HT-29 (cell line): ENCODE measurements at places on chromosomes 13 and 19. TPM values are rescaled to one million over a fixed set of nuclear protein-coding genes. Genes with fewer than 3 reads are reported as not detected.

DNA sequence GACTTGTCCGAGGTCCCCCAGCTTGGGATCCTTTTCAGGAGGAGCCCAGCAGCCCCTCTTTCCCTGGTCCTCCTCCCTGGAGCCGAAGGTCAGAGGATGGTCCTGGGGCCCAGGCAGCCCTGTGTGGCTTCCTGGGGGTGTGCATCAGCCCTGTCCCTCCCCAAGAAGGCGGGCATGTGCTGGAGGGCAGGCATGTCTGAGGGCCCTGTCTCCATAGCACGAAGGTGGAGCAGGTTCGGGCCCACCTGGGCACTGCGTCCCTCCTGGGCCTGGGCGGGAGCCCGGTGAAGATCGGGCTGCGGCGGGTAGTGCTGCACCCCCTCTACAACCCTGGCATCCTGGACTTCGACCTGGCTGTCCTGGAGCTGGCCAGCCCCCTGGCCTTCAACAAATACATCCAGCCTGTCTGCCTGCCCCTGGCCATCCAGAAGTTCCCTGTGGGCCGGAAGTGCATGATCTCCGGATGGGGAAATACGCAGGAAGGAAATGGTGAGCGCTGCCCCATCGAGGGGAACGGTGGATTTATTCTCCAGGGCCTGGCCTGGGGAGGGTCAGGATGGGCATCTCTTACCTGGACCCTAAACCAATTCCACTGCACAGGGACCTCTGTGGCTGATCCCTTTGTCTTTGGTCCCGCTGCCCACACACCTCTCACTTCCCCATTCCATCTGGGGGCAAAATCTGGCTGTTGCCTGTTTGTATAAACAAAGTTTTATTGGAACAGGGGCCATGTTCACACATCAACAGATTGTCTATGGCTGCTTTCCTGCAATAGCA, 10.9 kb downstream of the TIMM13 start:
- DNase-seq: no peak

GRCh38 chr13:64369121-64369520, 2861.0 kb downstream of the PCDH9 start:
- no peak for DNase-seq

DNA sequence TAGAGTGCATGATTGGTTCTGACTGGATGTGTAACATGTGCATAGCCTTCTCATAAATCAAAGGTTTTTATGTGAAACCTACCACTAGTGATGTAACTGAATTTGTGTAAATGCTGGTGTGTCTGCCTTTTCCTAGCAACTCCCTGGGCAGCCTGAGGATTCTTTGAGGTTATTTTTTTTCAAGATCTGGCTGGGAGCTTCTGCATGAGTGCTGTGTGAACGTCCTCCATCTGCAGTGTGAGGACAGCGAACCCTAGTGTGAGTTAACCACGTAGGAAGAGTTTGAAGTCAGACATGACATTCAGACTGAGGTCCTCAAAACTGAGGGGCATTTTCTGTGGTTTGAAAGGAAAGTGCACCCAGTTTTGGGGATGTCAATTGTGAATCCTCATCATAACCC, 39.9 kb downstream of the DPRX start:
- no peak for DNase-seq

- DNase-seq: no peak
Measured at GRCh38 chr19:58557221-58558065, 968 bp downstream of the UBE2M start.

GRCh38 chr13:85665286-85665685, 133.9 kb downstream of the SLITRK6 start:
- no peak for DNase-seq

DNA sequence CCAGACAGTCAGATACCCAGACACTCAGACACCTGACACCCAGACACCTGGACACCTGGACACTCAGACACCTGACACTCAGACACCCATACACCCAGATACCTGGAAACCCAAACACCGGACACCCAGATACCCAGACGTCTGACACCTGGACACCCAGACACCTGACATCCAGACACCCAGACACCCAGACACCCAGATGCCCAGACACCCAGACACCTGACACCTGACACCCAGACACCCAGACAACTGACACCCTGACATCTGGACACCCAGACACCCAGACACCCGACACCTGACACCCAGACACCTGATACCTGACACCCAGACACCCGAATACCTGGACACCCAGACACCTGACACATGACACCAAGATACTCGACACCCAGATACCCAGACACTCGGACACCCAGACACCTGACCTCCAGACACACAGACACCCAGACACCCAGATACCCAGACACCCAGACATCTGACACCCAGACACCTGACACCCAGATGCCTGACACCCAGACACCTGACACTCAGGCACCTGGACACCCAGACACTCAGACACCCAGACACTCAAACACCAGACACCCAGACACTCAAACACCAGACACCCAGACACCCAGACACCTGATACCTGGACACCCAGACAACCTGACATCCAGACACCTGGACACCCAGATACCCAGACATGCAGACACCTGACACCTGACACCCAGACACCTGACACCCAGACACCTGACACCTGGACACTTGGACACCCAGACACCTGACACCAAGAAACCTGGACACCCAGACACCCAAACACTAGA, 19.1 kb downstream of the C19orf12 start:
- no peak for DNase-seq

- peak; percentile 91 for DNase-seq
Measured at GRCh38 chr13:57624565-57625435, 6.7 kb upstream of the PCDH17 start.

DNA sequence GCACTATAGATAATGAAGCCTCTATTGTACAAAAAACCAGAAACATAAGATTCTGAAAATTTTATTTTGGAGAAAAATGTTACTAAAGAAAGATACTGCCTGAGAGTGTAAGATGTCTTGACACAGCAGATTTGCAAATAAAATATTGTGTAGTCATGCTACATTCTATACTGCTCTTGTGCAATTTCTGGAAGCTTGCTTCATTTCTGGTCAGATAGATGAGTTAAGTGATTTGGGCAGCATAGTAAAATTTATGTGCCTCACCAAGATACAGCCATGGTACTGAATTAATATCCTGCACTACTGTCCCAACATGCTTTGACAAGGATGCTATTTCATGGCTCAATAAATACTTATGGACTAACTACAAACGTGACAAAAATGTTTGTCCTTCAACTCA, 55.1 kb upstream of the STARD13 start:
- no peak for DNase-seq

GRCh38 chr19:4474514-4475022, 2.5 kb downstream of the HDGFL2 start:
- DNase-seq: no peak

- DNase-seq: no peak
Measured at GRCh38 chr13:75452564-75452963, 29.4 kb downstream of the TBC1D4 start.

DNA sequence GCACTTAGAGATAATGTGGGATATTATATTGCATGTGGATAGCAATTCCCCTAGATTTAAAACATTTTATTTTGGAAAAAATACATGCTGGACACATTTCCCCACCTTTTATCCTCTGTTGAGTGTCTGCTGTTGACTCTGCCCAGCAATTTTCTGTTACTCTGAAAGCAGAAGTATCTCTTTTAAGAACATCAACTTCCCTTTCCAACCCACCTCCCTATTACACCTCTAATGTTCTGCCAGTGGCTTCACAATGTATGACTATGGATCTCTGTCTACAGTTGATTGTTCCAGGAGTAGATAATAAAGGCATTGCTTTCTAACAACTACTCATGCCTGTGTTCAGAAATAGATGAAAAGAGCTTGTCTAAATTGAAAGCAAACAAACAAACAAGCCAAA, 754.8 kb upstream of the SLITRK6 start:
- no peak for DNase-seq

DNA sequence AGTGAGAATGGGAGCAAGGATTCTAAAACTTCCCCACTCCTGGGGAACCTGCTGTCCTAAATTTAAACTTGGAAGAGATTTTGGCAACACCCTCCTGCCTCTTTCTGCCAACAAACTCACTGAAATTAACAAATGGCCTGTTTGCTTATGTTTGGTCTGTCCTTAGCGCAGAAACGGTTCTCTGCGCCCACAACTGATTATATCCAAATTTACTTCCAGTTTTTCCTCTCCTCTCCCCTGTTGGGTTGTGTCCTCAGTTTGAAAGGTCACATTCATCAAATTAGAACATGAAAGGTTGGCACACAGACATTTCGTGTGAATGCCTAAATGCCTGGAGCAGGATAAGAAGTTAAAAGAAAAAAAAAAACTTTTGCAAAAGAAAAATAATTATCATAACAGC, 56.4 kb upstream of the MRI1 start:
- DNase-seq: no peak

DNA sequence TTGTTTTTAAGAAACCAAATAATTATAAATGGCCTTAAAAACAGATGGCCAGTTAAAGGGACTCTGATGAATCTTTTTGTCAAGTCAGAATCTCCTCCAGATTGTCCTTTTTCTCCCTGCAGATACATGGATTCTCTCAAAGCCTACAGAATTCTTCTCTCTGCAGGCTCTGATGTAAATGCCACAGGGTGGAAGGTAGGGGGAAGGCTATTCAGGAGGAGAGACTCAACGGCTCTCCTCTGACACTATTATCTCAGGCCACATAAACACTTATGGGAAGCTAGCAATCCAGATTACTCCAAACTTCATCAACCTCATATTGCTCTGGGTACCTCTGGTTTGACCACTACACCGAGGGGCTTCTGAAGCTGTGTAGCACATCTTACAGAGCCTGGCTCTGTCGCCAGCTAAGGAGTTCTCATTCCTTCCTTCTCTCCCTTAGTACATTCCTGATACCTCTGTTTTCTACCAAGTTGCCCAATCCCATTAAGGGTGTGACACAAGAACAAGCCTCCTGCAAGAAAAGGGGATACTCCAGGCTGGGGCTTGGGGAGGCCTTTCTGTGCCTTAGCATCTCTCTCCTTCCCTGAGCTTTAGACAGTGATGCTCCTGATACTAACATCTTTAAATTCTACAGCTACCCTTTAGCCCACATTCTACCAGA, 14.9 kb downstream of the LCP1 start:
- no peak for DNase-seq

DNA sequence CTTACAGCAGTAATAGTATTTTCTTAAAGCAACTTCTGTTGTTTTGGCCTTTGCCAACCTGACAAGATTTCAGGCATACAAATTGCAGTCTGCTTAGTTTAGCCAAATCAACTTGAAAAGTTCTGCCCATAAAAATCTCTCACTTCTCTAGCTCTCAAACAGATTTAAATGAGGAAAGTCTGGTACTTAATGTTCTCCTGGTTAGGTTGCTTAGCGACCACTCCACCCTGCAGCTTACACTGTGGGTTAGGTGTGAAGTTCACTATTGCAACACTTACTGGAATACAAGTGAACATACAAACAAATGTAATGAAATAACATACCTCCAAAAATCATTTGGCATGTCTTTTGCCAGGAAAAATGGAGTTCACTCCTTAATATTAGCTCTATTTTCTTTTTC, 178.7 kb upstream of the PCDH9 start:
- DNase-seq: peak; percentile 62

DNA sequence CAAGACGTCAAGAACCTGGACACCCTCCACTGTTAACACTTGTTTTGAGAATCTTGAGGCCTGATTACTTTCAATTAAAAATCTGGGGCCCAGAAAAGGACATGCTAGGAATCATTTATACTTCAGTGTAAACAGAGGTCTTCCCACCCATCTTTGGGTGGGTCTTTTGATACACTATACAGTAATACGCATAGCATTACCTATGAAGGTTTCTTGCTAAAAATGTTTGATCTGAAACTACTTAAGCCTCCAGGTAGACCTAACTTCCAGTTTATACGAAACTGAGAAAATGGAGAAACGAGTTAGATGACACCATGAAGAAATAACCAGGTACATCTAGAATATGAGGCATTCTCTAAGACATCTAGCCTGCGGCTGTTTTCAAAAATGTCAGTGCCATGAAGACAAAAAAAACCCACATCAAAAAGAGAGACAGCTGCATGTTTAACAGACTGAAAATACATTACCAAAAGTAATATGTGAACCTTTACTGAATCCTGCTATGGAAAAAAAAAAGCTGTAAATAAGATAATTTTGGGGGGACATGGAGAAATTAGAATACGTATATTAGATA, 36.6 kb downstream of the TGDS start:
- no peak for DNase-seq

DNA sequence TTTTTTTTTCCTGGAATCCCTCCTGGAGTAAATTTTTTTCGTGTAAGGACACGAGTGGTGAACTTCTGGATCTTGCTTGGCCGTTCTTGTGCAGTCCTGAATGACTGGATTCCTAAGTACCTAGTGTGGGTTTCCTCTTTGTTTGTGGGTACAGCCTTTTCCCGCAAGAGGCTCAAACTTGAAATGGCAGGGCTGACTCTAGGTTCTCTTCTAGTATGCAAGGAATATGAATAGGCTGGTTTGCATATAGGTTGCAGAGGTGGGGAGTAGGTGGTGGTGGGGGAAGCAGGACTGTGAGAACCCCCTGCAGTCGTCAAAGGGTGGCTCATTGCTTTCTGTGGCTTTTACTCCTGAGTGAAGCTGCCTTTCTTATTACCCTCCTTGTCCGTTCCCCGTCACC, 13.6 kb downstream of the UBAC2 start:
- no peak for DNase-seq

- DNase-seq: no peak
Measured at GRCh38 chr13:52447354-52447753, 3.1 kb downstream of the VPS36 start.

GRCh38 chr19:48836089-48837017, at the start of gene HSD17B14:
TSS of gene HSD17B14 (minus strand) at chr19:48836491. CDS start at chr19:48836411, 80 bp downstream.
- no peak for DNase-seq

DNA sequence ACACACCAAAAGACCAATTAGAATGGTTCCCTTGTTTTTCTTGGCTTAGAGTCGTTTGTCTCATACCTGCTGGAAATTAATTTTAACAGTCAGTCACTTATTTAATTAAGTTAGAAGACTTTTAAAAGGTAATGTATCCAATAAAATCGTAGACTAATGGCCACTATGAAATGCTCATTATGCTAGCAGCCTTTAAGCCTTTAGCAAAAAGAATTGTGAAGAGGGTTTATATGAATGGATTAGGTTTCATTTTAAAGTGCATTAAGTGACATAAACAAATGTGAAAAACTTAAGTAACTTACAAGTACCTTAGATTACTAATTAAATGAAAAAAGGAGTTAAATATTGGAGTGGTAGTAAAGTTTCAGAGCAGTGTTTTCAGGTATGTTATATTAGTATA, 139.6 kb downstream of the RXFP2 start:
- DNase-seq: no peak

Gene SCAF1
- 58.6 and 67.6 TPM in 2 replicates for total RNA-seq

Gene LCP1
- not detected in 2 replicates for total RNA-seq

Gene RAB3A
- 1.2 and 2.7 TPM in 2 replicates for total RNA-seq

Gene PALM3
- 0.08 and 0.20 TPM in 2 replicates for total RNA-seq

Gene AMH
- 17.3 and 19.9 TPM in 2 replicates for total RNA-seq

Gene ZSCAN5C
- not detected in 2 replicates for total RNA-seq

Gene C5AR1
- total RNA-seq: 0.13 and 0.28 TPM in 2 replicates

Gene FAM216B
- not detected in 2 replicates for total RNA-seq

Gene NOP53
- 300 and 310 TPM in 2 replicates for total RNA-seq

Gene TMEM59L
- 0.10 TPM in 1 of 2 replicates, not detected in the other for total RNA-seq

Gene XPO4
- 38.6 and 57.4 TPM in 2 replicates for total RNA-seq

Gene TMEM86B
- total RNA-seq: 9.9 and 10.6 TPM in 2 replicates

Gene MUC16
- total RNA-seq: 0.03 TPM in 2 replicates

Gene ZNF541
- not detected in 2 replicates for total RNA-seq

Gene RFPL4AL1
- total RNA-seq: not detected in 2 replicates
